BJ (cell line): ENCODE measurements at places on chromosomes 12 and 14.

DNA sequence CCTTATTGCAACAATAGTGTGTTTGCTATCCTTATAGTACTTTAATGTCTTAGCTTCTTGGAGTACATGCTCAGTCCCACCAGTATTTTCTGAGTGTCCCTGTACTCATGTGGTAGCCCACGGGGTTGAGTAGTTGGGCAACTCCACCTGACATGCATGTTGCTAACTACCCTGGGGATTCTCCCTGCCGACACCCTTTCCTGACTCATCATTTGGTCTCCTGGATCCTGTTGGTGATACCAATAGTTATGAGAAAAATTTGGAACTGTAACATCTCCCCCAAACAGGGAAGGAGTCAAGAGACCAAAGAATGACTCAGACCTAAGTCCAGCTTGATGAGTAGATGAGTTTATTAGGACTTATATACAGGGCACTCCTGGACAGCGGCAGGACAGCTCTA, 101.6 kb downstream of the BRMS1L start:
- no peak for DNase-seq

GRCh38 chr14:90599748-90600507, 203.1 kb downstream of the CALM1 start:
- no peak for DNase-seq

DNA sequence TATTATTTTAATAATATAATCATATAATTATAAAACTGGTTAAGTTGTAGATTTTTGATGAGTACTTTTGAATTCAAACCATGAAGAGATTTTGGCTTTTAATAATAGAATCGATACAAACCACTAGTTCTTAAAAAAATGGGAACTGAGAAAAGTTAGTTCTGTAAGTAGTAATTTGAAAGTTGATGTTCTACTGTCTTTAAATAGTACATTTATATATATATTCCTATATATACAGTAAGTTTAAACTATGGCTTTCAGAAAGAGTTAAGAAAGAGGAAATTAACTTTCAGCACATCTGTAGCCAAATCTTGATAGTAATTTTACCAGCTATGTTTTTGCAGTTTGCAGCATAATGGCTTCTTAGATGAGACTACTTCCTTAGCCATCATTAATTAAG, 7.8 kb downstream of the LRRK2 start:
- DNase-seq, result no peak

- DNase-seq, result no peak
Observed at GRCh38 chr12:130768120-130768519, 52.0 kb upstream of the RIMBP2 start.

DNA sequence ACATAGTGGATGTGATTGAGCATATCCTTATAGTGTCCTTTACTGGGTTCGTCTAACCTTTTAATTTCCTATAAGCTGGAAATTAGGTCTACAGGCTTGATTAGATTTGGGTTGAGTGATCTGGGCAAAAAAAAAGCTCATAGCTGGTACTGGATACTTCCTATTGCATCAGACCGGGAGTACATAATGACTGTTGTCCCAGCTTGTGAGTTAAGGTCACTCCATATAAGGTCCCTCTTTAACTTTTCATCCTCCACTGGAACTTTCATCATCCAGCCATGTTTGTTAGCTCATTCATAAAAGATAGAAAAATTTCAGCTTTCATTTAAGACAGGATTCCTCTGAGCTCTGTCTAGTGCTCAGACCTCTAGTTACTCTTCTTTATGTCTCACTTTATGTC, 80.8 kb downstream of the C14orf132 start:
- no peak for DNase-seq

DNA sequence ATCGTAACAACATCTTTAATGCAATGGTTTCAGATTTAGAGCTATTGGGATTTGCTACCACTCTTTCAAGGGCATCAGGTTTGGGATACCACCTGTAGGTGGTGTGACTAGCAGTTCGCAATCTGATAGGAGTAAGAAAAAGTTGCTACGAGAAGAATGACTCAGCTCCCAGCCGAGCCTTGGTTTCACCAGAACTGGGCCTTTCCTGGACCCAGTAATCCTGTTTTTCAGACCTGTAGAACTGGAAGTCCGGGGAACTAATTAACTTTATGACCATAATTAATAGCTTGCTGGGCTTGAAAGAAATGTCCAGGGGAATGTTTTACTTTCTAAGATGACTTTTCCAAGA, 770 bp downstream of the ABHD4 start:
- no peak for DNase-seq

DNA sequence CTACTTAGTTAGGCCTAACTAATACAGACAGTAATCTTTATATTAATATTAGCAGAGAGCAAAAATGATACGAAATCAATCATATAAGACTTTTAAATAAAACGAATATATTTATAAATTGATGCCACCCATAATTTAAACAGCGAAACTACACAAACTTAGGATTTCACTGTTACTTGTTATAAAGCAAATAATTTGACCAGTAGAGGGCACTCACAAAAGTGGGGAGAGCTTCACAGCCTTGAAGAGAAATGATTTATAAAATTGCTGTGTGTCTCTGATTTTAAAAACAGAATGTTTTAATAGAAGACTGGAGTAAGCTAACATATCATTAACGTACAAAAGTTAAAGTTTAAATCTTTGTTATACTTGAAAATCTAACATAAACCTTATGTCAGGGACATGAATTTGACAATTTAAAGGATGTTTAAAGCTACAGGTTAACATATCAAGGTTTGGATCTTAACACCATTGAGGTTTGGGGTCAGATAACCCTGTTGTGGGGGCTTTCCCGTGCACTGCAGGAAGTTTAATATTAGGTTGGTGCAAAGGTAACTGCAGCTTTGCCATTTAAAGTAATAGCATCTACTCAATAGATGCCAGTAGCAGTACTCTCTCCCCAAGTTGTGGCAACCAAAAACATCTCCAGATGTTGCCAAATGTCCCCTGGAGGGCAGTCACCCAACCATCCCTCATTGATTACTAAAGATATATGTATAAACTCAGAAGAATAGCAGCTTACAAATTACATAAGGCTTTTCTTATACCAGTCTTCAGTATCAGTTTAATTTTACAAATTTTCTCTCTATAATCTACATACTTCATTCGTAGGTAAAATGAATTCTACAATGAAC, 9.3 kb downstream of the KRAS start:
- DNase-seq, result no peak

- no peak for DNase-seq
Observed at GRCh38 chr14:99201351-99202073, 70.5 kb downstream of the BCL11B start.

GRCh38 chr12:26231470-26231869, 36.1 kb downstream of the SSPN start:
- no peak for DNase-seq

- DNase-seq, result no peak
Observed at GRCh38 chr14:58844544-58844943, 206.8 kb downstream of the DACT1 start.
